ENCODE measurements at places on chromosomes 4 and X.

DNA sequence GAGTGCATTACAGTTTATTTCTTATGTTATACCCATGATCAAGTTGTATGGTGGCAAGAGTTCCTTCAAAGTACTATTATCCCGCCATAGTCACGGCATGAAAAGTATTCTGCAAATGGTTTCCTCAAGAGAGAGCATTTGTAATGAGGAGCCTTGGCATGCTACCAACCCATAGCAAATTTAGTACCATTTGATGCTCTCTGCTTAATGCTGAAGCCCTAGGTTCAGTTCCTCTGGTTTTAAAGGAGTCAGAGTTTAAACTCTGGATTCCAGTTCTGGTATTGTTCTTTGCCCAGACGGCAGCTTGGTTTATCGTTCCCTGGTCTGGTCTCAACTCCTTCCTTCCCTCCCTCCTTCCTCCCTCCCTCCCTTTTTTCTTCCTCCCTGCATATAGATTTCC lies 371.3 kb downstream of the BMPR1B start:
- H3K4me3 ChIP-seq, result no peak overlapping the region
- H3K27me3 ChIP-seq, result no peaks in the 10 kb centered on the region
- no peak overlapping the region for H3K27ac ChIP-seq
- no peak for DNase-seq
- no peaks in the 10 kb centered on the region for H3K36me3 ChIP-seq

DNA sequence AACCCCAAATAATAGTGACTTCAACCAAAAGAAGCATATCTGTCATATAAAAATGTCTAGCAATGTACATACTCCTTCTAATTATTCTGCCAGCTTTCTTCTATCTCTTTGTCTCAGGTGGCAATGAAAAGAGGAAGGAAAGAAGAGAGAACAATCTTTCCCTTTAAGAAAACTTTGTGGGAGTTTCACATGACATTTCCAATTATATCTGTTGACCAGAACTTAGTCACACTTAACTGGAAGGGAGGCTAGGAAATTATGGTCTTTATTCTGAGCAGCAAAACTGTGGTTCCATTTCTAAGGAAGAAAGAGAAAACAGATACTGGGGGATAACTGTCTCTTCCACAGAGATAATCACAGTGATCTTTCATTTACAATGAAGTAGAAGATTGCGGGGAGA lies 12.9 kb upstream of the MAOA start:
- peaks cover 12% of the 10 kb centered on the region for H3K4me1 ChIP-seq
- no peaks in the 10 kb centered on the region for H3K36me3 ChIP-seq
- H3K27me3 ChIP-seq, result no peaks in the 10 kb centered on the region

DNA sequence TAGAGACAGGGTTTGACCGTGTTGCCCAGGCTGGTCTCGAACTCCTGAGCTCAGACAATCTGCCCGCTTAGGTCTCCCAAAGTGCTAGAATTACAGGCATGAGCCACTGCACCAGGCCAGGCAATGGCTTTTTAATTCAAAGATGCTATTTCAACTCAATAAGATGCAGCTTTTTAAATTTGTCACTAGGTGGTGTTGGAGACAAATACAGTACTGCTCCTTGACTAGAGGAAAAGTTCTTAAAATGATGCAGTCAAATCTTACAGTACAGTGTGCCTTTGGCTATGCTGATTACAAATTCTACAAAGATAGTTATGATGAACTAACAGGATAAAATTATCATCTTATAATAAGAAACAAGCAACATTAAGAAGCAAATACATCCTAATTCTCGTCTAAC lies 441.1 kb downstream of the KCNIP4 start:
- no peak for DNase-seq
- no peaks in the 10 kb centered on the region for H3K27me3 ChIP-seq
- no peak overlapping the region for H3K4me3 ChIP-seq
- H3K4me1 ChIP-seq, result no peaks in the 10 kb centered on the region
- no peaks in the 10 kb centered on the region for H3K36me3 ChIP-seq

GRCh38 chr4:96763546-96763945 lies 923.7 kb downstream of the PDHA2 start:
- no peaks in the 10 kb centered on the region for H3K27me3 ChIP-seq
- no peaks in the 10 kb centered on the region for H3K4me1 ChIP-seq
- no peaks in the 10 kb centered on the region for H3K36me3 ChIP-seq

- H3K4me1 ChIP-seq, result no peaks in the 10 kb centered on the region
- H3K36me3 ChIP-seq, result no peaks in the 10 kb centered on the region
- DNase-seq, result no peak
- no peak overlapping the region for H3K4me3 ChIP-seq
- no peak overlapping the region for H3K27ac ChIP-seq
These were observed 42.4 kb upstream of the AGA start for GRCh38 chr4:177484613-177485021.

DNA sequence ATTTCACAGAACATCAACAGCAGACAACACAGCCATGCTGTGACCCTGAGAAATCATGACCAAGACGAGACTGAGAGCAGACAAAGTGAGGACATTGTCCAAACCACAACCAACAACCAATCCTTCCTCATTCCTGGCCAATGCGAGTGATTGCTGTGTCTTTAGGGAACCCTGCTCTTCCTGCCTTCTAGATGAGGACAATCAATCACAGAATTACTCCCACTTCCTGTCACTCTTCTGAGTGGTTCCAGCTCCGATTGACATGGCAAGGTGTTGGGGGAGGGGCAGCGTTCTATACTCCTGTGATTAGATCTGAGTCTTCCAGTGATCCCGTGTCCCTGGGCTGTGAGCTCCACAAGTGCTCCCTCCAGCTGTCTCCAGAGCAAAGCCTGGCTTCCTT lies 227.8 kb downstream of the STIM2 start:
- H3K36me3 ChIP-seq, result no peaks in the 10 kb centered on the region
- DNase-seq, result no peak
- H3K27ac ChIP-seq, result no peak overlapping the region
- H3K4me1 ChIP-seq, result peaks cover 7% of the 10 kb centered on the region
- no peak overlapping the region for H3K4me3 ChIP-seq
- no peaks in the 10 kb centered on the region for H3K27me3 ChIP-seq

- no peak overlapping the region for H3K27ac ChIP-seq
- DNase-seq, result no peak
- peaks cover 23% of the 10 kb centered on the region for H3K4me1 ChIP-seq
- no peaks in the 10 kb centered on the region for H3K27me3 ChIP-seq
- H3K4me3 ChIP-seq, result no peak overlapping the region
These were observed 86.0 kb upstream of the LIMCH1 start for GRCh38 chr4:41451961-41452360.

GRCh38 chrX:150582338-150582948 lies 14.0 kb downstream of the MTM1 start:
- H3K36me3 ChIP-seq, result no peaks in the 10 kb centered on the region
- H3K4me1 ChIP-seq, result no peaks in the 10 kb centered on the region
- no peaks in the 10 kb centered on the region for H3K27me3 ChIP-seq
- no peak overlapping the region for H3K4me3 ChIP-seq

- no peaks in the 10 kb centered on the region for H3K36me3 ChIP-seq
- no peaks in the 10 kb centered on the region for H3K4me1 ChIP-seq
- DNase-seq, result no peak
These were observed 98.3 kb upstream of the GALNTL6 start for GRCh38 chr4:171714791-171715454.

DNA sequence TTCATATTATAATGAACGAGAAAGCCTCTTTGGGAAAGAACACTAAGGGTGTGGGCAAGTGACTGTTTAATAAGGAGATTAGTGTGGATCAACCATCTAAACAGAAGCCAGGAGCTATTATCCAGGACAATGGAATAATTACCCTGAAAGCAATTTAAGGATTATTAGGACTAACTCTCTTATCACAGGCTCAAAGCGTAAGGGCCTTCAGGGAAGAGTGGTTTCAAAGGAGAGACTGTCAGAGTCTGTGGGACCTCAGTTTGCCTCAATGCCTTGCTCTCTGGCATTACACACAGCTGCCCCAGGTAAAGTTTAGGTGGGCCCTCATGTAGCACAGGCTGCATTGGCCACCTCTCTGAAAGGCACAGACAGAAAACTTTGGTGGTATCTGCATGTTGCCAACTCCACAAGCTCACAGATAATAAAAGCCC lies 717.2 kb upstream of the ADGRL3 start:
- H3K36me3 ChIP-seq, result no peaks in the 10 kb centered on the region
- no peak overlapping the region for H3K4me3 ChIP-seq
- no peak for DNase-seq
- no peaks in the 10 kb centered on the region for H3K27me3 ChIP-seq
- H3K27ac ChIP-seq, result no peak overlapping the region

- H3K4me1 ChIP-seq, result no peaks in the 10 kb centered on the region
- H3K27me3 ChIP-seq, result no peaks in the 10 kb centered on the region
- DNase-seq, result peak; percentile 2
- H3K36me3 ChIP-seq, result no peaks in the 10 kb centered on the region
- no peak overlapping the region for H3K4me3 ChIP-seq
These were observed 24.0 kb upstream of the MTHFD2L start for GRCh38 chr4:74133786-74134499.

DNA sequence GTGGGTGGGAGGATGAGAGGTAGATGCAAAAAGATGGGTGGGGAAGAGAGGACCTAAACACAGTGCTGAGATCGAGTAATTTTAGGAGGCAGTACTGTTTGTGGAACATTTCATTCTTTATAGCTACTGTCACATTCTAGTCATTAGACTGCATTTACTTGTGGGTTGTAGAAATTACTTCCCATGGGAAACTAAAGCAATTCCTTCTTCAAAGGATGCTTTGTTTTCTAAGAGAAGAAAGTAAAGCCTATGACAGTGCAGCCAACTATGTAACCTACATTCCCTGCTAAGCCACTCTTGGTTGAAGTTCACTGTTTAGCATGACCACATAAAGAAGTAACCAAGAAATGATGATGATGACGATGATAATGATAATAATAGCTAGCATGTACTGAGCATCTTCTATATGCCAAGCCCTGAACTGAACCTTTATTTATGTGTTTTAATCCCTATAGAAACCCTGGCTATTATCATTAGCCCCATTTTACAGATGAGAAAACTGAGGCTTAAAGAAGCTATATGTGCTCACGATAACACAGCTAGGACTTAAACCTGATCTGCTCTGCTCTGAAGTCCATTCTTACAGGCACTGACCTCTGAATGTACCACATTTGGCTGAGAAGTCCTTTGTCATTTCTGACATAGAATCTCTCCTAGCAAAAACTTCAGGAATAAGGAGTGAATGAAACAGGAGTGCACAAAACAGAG lies 114.5 kb upstream of the KIT start:
- peaks cover 12% of the 10 kb centered on the region for H3K4me1 ChIP-seq
- DNase-seq, result no peak
- H3K27ac ChIP-seq, result no peak overlapping the region
- H3K36me3 ChIP-seq, result no peaks in the 10 kb centered on the region

- no peak for DNase-seq
- H3K4me1 ChIP-seq, result no peaks in the 10 kb centered on the region
- no peak overlapping the region for H3K4me3 ChIP-seq
- no peaks in the 10 kb centered on the region for H3K27me3 ChIP-seq
- no peaks in the 10 kb centered on the region for H3K36me3 ChIP-seq
- H3K27ac ChIP-seq, result no peak overlapping the region
These were observed 151.5 kb downstream of the PDLIM5 start for GRCh38 chr4:94603170-94603747.

DNA sequence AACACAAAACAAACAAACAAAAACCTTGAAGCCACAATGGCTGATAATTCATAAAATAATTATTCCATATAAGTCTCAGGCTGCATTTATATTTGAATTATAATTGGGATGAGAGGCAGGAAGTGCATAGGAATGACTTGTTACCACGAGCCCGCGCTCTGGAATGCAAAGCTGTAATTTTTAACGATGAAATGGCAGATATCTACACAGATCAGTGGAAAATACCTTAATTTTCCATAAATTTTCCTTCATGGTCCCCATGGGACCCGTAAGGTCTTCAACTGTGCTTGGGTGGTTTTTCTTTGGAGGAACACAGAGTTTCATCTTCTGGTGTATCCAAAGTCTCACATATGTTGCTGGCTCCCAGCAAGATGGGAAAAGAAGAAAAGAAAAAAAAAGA lies 226.8 kb downstream of the SHOX start:
- no peaks in the 10 kb centered on the region for H3K36me3 ChIP-seq
- DNase-seq, result no peak
- no peak overlapping the region for H3K4me3 ChIP-seq
- no peaks in the 10 kb centered on the region for H3K27me3 ChIP-seq
- no peaks in the 10 kb centered on the region for H3K4me1 ChIP-seq

DNA sequence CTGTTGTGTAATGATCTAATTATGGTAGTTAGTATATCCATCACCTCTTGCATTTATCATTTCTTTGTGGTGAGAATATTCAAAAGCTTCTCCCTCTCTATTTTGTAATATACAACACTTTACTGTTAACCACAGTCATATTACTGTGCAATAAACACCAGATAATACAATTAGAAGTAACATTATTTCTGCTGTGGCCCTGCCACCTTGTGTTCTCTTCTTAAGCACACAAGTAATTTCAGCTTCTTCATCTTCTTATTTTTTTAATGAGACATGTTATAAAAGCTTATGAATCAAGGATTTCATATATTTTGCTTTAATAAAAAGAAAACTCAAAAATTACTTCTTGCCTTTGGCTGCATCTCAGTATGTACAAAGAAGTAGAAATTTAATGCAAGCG lies 675.2 kb upstream of the INTU start:
- no peaks in the 10 kb centered on the region for H3K27me3 ChIP-seq
- no peaks in the 10 kb centered on the region for H3K4me1 ChIP-seq
- DNase-seq, result no peak
- no peak overlapping the region for H3K27ac ChIP-seq

GRCh38 chr4:169418846-169419245 lies 148.1 kb upstream of the SH3RF1 start:
- no peaks in the 10 kb centered on the region for H3K27me3 ChIP-seq
- no peaks in the 10 kb centered on the region for H3K36me3 ChIP-seq
- no peaks in the 10 kb centered on the region for H3K4me1 ChIP-seq

DNA sequence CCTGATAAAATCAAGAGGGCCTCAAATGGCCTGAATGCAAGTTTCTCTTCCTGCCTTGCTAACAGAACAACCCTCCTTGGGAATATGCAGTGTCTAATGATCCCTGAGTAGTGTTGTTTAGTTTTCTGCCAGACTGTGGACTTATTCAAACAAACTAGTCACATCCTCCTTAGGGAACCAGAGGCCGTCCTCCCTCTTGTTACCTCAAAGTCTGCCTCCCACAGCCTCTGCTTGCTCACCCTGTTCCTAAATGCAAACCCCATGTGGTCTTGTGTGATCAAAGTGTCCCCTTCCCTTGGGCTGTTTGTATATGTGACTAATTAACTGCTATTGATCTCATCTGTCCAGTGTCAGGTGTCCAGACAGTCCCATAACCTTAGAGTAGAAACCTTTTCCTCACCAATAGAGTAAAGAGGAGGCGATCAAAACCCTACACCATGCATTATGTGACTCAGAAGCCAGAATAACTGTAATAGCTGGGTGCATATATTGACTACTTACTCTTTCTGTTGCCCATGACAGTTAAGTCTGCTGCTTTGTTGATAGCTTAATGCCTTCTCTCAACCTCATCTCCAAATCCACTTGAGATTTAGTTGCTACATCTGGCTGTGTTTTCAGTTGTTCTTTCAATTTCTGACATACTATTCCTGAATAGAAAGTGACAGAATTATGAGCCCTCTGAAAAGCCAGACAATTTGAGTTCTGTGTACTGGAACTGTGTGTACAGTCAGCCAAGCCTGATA lies 473.0 kb upstream of the NWD2 start:
- no peaks in the 10 kb centered on the region for H3K36me3 ChIP-seq
- H3K4me1 ChIP-seq, result no peaks in the 10 kb centered on the region
- H3K27me3 ChIP-seq, result no peaks in the 10 kb centered on the region

Data from esophagus squamous epithelium (tissue), 5 donors.